ENCODE measurements at places on chromosomes 11 and 22.

GRCh38 chr22:46931881-46932280, 169.4 kb downstream of the TBC1D22A start:
- no peak for DNase-seq

- DNase-seq = no peak
These were observed 14.5 kb upstream of the HSPA8 start for GRCh38 chr11:123076484-123076883.

GRCh38 chr11:64379817-64380709, 21.1 kb downstream of the RPS6KA4 start:
- no peak for DNase-seq

- no peak for DNase-seq
These were observed 207.3 kb downstream of the METTL15 start for GRCh38 chr11:28315440-28315839.

DNA sequence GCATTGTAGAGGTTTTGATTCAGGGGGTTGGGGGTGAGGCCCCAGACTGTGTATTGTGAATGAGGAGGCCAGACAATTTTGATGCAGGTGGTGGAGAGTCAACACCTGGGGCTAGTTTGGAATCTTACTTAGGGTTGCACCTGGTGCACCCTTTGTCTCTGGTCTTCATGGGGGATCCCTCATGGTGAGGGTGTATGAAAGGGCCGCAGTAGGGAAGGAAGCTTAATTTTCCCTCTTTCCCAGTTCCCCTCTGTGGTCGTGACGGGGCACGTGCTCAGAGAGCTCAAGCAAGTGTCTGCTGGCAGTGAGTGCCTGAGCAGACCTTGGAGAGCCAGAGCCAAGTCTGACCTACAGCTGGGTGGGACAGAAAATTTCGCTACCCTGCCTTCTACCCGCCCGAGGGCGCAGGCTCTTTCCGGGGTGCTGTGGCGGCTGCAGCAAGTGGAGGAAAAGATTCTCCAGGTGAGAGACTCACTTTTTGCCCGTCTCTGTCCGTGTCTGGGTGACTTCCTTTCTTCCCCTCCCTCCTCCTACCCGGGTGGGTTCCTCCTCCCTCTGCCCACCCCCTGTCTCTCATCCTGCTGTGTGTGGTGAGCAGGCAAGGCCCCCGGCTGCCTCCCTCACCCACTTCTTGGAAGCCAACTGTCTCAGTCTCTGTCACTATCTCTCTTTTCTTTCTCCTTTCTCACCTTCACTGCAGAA, 131.7 kb downstream of the MICAL2 start:
- DNase-seq = no peak

GRCh38 chr11:76371170-76371569, 9.8 kb downstream of the THAP12 start:
- DNase-seq = peak; percentile 13

DNA sequence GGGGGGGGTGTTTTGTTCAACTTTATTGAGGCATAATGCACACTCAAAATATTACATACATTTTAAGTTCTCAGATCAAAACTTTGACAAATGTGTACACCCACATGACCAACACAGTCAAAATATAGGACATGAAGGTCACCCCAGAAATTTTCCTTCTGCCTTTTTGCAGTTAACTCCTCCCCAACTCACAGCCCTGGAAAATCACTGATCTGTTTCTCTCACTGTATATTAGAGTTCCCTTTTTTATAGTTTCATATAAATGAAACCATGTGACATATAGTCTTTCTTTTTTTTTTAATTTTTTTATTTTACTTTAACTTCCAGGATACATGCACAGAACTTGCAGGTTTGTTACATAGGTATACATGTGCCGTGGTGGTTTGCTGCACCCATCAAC, 4.6 kb downstream of the TMPRSS5 start:
- DNase-seq = no peak

DNA sequence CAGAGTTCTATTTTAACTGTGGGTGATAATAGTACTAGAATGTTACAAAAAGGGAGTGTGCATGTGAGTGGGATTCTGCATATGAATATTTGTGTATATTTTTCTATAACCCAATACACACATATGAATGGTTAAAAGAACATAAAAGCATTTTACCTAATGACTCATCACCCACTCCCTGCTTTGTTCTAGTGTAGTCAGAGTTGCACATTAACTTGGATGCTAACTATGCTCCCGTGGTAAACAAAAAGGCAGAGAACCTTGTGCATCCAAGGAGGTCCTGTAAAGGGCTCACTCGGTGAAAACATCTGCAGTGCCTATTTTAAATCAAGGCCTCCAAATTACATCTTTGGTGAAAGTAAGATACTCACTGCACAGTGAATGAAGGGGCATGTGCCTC, 1289.4 kb downstream of the LRRC4C start:
- no peak for DNase-seq

DNA sequence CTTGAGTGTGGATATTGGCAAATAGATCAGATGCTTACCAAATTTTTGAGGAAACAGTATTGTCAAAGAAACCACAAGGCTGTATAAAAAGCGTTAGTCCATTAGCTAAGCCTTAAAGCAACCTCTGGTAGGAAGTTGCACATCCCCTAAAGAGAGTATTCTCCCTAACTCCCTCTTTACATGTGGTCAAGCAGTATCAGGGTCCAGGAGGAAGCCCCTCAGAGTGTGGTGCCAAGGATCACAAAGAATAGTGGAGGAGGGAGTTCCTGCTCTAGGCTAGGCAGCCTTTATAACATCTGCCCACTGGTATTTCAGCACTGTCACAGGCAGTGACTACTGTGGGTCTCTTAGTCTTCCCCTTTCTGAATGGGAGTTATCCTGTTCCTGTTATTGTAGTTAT, 18.8 kb upstream of the AMPD3 start:
- no peak for DNase-seq

DNA sequence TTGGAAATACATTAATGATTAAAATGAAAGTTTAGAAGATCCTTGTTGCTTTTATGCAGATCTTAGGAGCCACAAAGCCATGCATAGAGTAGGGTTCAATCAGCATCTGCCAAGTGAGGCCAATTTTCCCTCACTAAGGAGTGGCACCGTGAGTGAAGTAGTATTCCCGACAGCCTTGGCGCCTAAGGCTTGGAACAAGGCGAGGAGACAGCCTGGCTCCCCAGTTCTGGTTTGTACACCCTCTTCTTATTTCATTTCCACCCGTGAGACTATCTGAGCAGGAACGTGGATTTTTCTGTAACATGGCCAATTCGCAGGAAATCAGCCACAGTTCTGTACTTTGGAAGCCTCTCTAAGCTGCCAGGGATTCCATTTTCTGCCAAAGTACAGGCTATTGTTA, 22.6 kb downstream of the FADS2 start:
- no peak for DNase-seq

DNA sequence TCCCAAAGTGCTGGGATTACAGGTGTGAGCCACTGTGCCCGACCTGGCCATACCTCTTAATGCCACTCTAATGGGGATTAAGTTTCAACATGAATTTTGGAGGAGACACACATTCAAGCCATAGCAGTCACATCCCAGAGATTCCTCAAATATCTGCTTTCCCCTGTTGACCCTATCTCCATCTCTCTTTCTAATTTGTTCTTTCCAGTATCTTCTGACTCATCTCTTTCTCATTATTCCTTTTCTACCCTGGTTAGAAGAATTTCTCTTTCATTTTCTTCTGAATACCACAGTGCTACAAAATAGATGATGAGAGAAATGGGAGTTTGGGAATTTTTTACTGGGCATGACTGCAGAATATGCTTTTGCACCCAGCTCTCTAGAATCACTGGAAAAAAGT, 5.1 kb downstream of the OR10V1 start:
- DNase-seq = no peak

Data from fibroblast of the conjunctiva (primary cell).